ENCODE measurements at places on chromosomes 5 and 9.

DNA sequence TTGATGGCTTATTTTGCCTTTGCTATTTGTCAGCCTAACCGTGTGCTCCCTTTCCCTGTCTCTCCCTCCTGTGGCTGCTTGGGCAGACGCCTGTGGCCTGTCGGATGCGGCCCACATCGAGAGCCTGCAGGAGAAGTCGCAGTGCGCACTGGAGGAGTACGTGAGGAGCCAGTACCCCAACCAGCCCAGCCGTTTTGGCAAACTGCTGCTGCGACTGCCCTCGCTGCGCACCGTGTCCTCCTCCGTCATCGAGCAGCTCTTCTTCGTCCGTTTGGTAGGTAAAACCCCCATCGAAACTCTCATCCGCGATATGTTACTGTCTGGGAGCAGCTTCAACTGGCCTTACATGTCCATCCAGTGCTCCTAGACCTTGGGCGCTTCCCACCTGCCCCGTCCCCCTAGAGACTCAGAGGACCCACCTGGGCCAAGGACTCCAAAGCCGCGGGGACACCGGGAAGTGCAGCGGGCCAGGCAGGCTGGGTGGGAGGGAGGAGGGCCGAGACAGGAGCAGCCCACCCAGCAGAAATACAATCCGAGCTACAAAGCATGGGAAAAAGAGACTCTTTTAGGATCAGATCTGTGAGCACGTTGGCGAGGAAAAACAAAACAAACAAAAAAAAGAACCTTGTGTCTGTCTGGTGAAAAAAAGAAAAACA is 10.6 kb downstream of the NR2F1 start:
- no peak for DNase-seq

- no peak for DNase-seq
These were observed 98.1 kb downstream of the UBE2R2 start for GRCh38 chr9:33914887-33915628.

GRCh38 chr9:111023128-111023527 is 15.1 kb downstream of the LPAR1 start:
- no peak for DNase-seq

- DNase-seq, result no peak
These were observed 57.2 kb downstream of the ITGA1 start for GRCh38 chr5:52844885-52845284.

DNA sequence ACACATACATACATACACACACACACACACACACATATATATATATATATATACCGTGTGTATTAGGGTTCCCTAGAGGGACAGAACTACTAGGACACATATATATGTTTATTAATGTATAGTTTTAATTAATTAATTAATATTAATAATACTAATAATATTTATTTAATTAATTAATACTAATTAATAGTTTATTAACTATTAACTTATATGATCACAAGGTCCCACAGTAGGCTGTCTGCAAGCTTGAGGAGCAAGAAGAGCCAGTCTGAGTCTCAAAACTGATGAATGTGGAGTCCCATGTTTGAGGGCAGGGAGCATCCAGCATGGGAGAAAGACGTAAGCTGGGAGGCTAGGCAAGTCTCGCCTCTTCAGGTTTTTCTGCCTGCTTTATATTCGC is 398.0 kb upstream of the KIF2A start:
- no peak for DNase-seq

GRCh38 chr5:61704289-61704688 is 372.2 kb downstream of the ZSWIM6 start:
- DNase-seq, result no peak

GRCh38 chr5:135466178-135467050 is 14.3 kb upstream of the TIFAB start:
- DNase-seq, result peak; percentile 66

GRCh38 chr9:135039916-135040645 is 47.4 kb upstream of the OLFM1 start:
- no peak for DNase-seq

DNA sequence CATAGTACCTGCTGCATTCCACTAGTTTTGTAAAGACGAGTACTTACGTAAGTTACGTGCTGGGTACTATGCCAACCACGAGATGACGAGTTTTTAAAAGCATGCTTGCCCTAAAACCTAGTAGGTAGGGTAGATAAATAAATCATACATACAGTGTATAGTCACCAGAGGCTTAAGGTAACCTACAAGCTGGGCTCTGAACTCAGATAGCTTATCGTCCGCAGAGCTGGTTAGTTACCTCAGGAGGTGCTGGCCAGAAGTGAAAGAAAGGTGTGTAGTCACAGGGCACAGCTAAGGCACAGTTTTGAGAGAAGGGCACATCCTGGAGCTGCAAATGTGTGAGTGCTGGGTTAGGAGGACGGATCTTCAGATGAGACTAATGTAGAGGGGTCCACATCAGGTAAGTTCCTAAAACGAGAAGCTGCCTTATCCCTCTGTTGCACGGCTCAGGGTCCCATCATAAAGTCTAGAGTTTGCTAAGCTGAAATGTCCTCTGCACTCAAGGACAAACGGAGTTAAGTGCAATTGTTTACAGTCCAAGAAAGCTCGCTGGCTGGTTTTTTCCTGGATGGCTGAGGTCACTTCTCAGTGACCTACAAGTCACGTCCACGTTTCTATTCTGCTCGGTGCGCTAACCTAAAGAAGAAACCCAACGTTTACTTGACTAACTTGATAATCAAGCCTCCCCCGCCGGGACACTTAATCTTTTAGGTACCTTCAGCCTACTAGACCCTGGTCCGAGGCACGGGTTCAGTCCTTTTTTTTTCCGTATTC is 1.1 kb upstream of the SNX24 start:
- DNase-seq, result no peak

GRCh38 chr5:125115195-125115525 is 368.7 kb upstream of the ZNF608 start:
- DNase-seq, result no peak

GRCh38 chr5:180046656-180047055 is 24.9 kb downstream of the RNF130 start:
- no peak for DNase-seq

- no peak for DNase-seq
These were observed 183.4 kb downstream of the TMC1 start for GRCh38 chr9:72704688-72705375.

DNA sequence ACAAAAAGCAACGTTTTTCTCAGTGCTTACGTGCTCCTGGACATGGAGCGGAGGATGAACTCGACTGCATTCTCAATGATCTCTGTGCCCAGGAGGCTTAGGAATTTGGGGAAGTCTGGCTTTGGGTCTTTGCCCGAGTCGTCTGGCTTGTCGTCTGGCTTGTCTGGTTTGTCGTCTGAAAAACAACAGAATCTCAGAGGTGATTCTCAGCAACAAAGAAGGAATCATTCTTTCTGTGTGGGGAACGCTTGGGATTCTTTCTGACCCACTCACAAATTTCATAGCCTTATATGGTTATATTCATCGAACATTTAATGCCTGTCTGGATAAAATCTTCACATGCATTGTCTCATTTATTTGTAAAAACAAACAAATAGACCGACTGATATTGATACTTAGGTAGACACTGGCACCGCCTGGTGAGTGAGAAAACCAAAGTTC is 4.7 kb downstream of the C5orf46 start:
- DNase-seq, result no peak

DNA sequence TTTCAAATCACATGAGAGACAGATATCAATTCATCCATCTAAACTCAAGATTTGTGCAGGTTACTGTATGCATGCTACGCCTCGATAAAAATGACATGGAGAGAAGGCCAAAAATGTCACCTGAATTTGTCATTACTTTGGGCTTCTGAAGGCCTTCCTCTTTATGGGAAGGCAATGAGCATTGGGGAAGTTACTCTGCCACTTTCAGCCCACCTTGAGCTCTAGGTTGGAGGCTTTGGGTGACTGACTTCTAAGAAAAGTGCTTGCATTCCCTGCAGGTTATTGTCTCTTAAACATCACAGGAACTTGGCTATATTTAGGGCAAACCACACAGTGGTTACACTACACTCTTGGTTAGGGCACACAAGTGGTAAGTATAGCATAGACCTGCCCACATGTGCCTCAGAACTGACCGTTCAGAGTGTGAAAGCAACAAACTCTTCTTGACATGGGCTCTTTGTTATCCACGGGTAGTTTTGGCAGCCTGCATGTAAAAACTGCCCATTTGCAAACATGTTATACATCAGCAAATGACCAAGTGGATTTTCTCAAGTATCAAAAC is 169.5 kb downstream of the ZNF608 start:
- no peak for DNase-seq

DNA sequence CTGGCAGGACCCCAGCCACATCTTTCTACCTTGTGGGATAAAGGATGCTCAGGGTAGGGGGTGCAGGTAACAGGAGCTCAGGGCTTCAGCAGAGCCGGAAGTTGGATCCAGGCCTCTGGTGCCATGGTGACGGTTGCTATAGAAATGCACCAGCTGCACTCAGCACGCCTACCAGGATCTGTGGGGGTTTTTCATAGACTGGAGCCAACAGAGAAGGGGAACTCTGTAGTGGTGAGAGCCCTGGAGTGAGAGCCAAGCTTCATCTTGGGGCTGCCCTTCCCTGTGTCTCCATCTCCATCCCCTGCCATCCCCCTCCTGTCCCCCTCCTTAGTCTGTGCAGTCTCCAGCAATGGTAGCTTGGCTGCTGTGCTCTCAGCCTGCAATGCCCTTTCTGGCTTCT is 27.5 kb upstream of the BOD1 start:
- DNase-seq, result no peak
